ENCODE measurements at places on chromosomes 3 and 15. TPM values are rescaled to one million over a fixed set of nuclear protein-coding genes. Genes with fewer than 3 reads are reported as not detected.

The SOX14 gene
- not detected for total RNA-seq

The EPHA3 gene
- total RNA-seq, result 1.2 TPM

The KBTBD8 gene
- total RNA-seq, result not detected

The PDE8A gene
- total RNA-seq, result 54.5 TPM

The ITIH1 gene
- not detected for total RNA-seq

The ACKR4 gene
- total RNA-seq, result 1.0 TPM

The CACNA2D3 gene
- 18.1 TPM for total RNA-seq

DNA sequence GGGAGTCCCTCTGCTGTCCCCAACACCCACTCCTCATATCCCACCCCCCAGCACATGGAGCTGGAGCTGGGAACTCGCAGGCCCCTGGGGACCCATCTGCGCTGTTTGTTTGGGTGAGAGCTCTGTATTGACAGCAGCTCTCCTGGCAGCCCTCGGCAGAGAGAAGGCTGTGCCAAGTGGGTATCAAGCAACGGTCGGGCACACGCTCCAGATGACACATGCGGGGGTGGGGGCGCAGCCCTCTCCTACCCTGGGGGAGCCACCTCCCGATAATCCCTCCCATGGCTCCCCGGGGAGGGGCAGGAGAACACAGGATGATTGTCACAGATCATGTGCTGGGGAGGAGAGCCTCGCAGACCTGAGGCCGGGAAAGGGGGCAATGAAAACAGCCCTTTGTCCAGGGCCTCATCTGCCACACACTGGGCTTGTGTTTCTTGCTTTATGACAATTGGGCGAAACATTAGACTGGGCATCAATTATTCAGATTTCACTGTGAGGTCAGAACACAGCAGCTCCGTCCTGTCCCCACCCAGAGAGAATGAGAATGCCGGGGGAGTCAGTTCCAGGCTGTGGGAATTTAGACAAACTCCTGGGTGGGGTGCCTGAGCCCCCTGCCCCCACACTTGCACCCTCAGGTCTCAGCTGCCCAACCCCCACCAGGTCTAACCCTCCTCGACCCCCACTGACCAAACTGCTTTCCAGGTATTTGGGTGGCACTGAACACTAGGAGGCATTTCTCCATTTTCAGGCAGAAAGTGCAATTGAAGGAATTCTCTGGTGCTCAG, 46.4 kb upstream of the KLF13 start:
- no peak overlapping the region for H3K27ac ChIP-seq
- H3K27me3 ChIP-seq, result no peaks in the 10 kb centered on the region
- no peaks in the 10 kb centered on the region for H3K36me3 ChIP-seq
- no peak overlapping the region for H3K4me3 ChIP-seq
- H3K4me1 ChIP-seq, result peaks cover 4% of the 10 kb centered on the region
- peak; percentile 23 for DNase-seq

- no peak overlapping the region for H3K27ac ChIP-seq
- H3K36me3 ChIP-seq, result no peaks in the 10 kb centered on the region
- no peaks in the 10 kb centered on the region for H3K4me1 ChIP-seq
- no peak for DNase-seq
These were observed 1056.8 kb downstream of the ROBO2 start for GRCh38 chr3:78096488-78097255.

DNA sequence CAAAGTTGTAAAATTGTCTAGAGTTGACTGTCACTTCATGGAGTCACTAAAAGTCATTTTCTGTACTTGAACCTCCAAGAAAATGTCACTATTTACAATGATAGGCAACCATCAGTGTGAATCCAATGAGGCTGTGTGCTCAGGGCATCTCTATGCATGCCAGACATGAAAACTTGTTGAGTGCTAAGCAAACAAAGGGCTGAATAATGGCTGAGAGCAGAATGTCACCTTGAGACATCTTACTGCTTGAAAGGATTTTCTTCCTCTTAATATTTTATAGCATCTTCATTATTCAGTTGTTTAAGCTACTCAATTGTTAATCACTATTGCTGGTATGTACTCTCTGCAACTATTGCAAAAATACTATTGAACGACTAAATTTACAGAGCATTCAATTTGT, 184.7 kb downstream of the PLCH1 start:
- H3K36me3 ChIP-seq, result no peaks in the 10 kb centered on the region
- no peak overlapping the region for H3K27ac ChIP-seq
- H3K4me1 ChIP-seq, result peaks cover 5% of the 10 kb centered on the region
- peak; percentile 6 for DNase-seq
- no peaks in the 10 kb centered on the region for H3K27me3 ChIP-seq

DNA sequence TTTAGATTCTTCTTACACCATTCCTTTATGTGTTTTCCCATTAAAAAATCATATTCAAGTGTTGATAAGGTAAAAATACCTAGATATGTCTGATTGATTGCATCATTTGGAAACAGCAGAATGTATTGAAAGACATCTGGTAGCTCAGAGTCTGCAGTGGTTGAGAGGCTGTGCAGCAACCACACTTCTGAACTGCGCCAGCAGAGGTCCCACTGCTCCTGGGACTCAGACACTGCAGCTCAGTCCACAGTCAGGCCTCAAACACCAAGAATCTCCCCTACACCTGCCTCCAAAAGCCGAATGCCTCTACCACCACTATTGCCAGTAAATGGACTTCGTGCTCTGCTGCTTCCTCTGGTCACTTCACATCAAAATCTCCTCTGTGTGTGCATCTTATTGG, 176.9 kb upstream of the LMCD1 start:
- peak; percentile 48 for DNase-seq
- H3K36me3 ChIP-seq, result no peaks in the 10 kb centered on the region
- H3K27me3 ChIP-seq, result no peaks in the 10 kb centered on the region
- no peak overlapping the region for H3K27ac ChIP-seq
- H3K4me3 ChIP-seq, result no peak overlapping the region

- no peak for DNase-seq
- H3K27me3 ChIP-seq, result no peaks in the 10 kb centered on the region
- peaks cover 7% of the 10 kb centered on the region for H3K4me1 ChIP-seq
- H3K4me3 ChIP-seq, result no peak overlapping the region
These were observed 5.8 kb downstream of the B2M start for GRCh38 chr15:44716983-44717602.

- H3K27ac ChIP-seq, result peak overlapping the region; percentile 7
- H3K4me3 ChIP-seq, result no peak overlapping the region
- no peaks in the 10 kb centered on the region for H3K36me3 ChIP-seq
These were observed 111.1 kb downstream of the KLF13 start for GRCh38 chr15:31437686-31438085.

- DNase-seq, result peak; percentile 65
- no peaks in the 10 kb centered on the region for H3K4me1 ChIP-seq
- no peak overlapping the region for H3K4me3 ChIP-seq
- H3K27ac ChIP-seq, result no peak overlapping the region
- no peaks in the 10 kb centered on the region for H3K27me3 ChIP-seq
These were observed 9.2 kb upstream of the PDZRN3 start for GRCh38 chr3:73633916-73634344.

DNA sequence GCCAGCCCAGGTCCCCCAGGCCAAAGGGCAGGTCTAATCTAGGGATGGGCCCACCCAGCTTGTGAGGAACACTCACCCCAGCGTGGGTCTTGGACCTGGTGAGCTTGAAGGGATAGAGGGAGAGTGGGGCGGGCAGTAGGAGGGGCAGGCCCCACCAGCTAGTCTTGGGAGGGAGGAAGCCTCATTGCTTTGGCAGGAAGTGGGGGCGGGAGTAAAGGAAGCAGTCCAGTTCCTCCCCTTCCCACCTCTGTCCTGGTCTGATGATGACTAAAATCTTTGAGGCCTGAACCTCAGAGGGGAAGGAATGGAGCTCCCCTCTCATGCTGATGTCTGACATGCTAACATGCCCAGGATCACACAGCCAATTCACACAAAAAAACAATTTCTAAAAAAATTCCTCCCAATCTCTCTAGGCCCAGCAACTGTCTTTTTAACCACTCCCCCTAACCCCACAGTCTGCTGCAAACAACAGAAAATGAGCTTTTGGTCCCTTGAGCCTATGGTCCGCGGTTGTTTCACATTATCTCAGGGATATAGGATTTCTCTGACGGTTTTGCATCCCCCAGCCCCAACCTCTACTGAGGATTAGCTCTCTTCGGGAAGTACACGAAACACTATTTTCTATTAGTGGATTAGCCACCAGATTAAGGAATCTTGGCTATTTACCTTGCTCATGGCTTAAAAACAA, 30.7 kb upstream of the DUSP7 start:
- no peak overlapping the region for H3K27ac ChIP-seq
- H3K4me1 ChIP-seq, result peaks cover 11% of the 10 kb centered on the region
- no peaks in the 10 kb centered on the region for H3K36me3 ChIP-seq
- DNase-seq, result no peak

GRCh38 chr3:136495213-136495612, 245.1 kb downstream of the PCCB start:
- no peaks in the 10 kb centered on the region for H3K36me3 ChIP-seq
- no peaks in the 10 kb centered on the region for H3K4me1 ChIP-seq
- no peak for DNase-seq
- H3K27me3 ChIP-seq, result no peaks in the 10 kb centered on the region
- H3K27ac ChIP-seq, result no peak overlapping the region

- no peaks in the 10 kb centered on the region for H3K4me1 ChIP-seq
- no peaks in the 10 kb centered on the region for H3K27me3 ChIP-seq
- DNase-seq, result no peak
- H3K27ac ChIP-seq, result no peak overlapping the region
These were observed 128.2 kb downstream of the TFDP2 start for GRCh38 chr3:142021127-142021526.

DNA sequence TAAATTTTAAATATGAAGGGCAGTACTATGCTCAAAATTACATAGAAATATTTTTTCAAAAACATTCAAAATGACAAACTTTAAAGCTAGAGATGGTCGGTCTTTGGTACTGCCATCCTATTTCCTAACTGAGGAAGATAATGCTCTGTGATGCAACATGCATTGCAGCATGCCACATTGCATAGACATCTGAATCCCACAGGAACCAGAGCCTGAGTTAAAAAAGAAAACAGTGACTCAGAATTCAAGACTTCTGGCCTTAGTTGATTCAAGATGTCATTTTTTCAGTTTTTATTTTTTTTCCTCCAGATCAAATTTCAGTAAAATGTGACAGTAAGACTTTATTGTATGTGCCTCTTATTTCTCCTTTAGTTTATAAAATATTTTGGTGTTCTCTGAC, 33.1 kb downstream of the TP63 start:
- no peaks in the 10 kb centered on the region for H3K4me1 ChIP-seq
- no peaks in the 10 kb centered on the region for H3K27me3 ChIP-seq
- H3K36me3 ChIP-seq, result no peaks in the 10 kb centered on the region
- no peak for DNase-seq

- no peak overlapping the region for H3K27ac ChIP-seq
- H3K27me3 ChIP-seq, result no peaks in the 10 kb centered on the region
- no peak overlapping the region for H3K4me3 ChIP-seq
- DNase-seq, result no peak
- no peaks in the 10 kb centered on the region for H3K4me1 ChIP-seq
These were observed 109.8 kb upstream of the MANF start for GRCh38 chr3:51275111-51275805.

- peak; percentile 83 for DNase-seq
- H3K36me3 ChIP-seq, result peaks cover 76% of the 10 kb centered on the region
- H3K27ac ChIP-seq, result peak overlapping the region; percentile 3
These were observed 5.0 kb downstream of the FAM219B start for GRCh38 chr15:74901612-74902063.

GRCh38 chr3:61483997-61484396, 77.4 kb upstream of the PTPRG start:
- no peaks in the 10 kb centered on the region for H3K4me1 ChIP-seq
- no peak overlapping the region for H3K27ac ChIP-seq
- no peaks in the 10 kb centered on the region for H3K27me3 ChIP-seq
- no peaks in the 10 kb centered on the region for H3K36me3 ChIP-seq
- no peak overlapping the region for H3K4me3 ChIP-seq

DNA sequence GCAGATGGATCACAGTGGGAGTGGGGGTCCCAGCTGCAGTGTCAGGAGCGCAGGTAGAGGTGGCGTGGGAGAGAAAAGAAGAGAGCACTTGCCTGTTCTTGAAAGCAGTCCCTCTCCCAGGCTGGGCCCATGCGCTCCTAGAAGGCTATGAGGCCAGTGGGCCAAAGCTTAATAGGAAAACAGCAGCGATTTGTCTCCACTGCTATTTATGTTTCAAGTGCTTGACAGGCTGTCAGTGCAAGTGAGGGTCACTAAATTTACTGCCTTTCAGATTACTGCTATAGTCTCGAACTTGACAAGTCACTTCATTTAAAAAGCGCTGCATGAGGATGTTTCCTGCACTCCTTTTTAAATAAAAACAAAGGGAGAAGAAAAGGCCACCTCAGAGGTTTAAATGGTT, 239.5 kb downstream of the GAP43 start:
- H3K36me3 ChIP-seq, result no peaks in the 10 kb centered on the region
- DNase-seq, result no peak
- no peaks in the 10 kb centered on the region for H3K4me1 ChIP-seq
- no peak overlapping the region for H3K27ac ChIP-seq

GRCh38 chr15:48861813-48862431, 16.0 kb upstream of the EID1 start:
- H3K27me3 ChIP-seq, result no peaks in the 10 kb centered on the region
- no peaks in the 10 kb centered on the region for H3K36me3 ChIP-seq
- no peak for DNase-seq
- no peaks in the 10 kb centered on the region for H3K4me1 ChIP-seq
- H3K27ac ChIP-seq, result no peak overlapping the region
